Suppressor macrophage treated with lipopolysaccharide for 4 hours (primary cell): ENCODE measurements at places on chromosomes 12 and 14.

GRCh38 chr12:46722394-46723185 is 103.2 kb downstream of the SLC38A4 start:
- no peak for DNase-seq

DNA sequence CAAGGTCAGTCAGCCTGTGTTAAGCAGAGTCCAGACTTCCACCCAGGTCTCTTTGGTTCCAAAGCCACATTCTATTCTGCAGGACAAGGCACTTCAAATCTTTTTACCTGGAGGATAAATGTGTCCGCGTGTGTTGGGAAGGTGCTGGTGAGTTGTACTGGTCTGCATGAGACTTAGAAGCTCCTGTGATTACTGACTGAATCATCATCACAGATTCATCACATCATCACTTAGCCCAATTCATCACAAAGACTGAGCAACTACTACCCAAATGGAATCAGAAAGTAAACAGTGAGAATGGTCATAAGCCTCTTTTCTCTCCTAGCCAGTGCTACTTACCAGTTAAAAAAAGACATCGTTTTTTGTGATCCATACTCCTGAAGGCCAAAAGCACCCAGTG is 5.3 kb downstream of the SLC15A5 start:
- DNase-seq: no peak

GRCh38 chr12:71594214-71594948 is 69.3 kb downstream of the ZFC3H1 start:
- no peak for DNase-seq

- DNase-seq: no peak
Measured at GRCh38 chr12:93061473-93062419, 132.7 kb upstream of the EEA1 start.
